ENCODE measurements at places on chromosomes 3 and 15.

GRCh38 chr3:151393146-151393830 is 8.7 kb upstream of the P2RY12 start:
- no peak for DNase-seq

DNA sequence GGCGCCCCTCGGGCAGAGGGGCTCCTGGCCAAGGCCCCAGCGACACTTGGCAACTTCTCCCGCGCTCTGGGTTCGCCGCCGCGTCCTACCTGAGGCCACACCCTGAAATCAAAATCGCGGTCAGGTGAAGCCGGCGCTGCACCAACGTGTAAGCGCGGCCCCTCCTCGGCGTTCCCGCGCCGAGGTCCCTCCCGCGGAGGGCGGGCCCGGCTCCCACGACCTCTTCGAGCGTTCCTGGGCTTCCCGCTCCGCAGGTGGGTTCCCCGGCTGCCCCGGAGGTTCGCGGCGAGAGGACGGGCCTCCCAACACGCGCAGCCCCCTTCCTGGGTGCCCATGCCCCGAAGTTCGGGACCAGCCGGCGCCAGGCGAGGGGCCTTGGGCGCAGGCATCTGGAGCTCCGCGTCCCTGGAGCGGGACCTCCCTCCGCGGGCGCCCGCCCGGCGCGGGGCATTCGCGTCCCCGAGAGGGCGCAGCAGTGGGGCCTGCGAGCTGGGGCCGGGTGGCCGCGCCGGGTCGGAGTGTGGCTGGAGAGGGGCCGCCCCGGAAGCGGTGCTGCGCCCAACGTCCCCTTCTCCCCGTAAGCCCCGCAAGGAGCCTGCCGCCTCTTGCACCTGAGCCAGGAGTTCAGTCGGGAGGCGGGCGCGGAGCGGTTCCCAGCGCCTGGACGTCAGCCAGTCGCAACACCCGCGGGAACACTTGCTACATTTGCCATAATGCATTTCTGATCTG is 13.7 kb downstream of the PAK6 start:
- DNase-seq, result no peak

DNA sequence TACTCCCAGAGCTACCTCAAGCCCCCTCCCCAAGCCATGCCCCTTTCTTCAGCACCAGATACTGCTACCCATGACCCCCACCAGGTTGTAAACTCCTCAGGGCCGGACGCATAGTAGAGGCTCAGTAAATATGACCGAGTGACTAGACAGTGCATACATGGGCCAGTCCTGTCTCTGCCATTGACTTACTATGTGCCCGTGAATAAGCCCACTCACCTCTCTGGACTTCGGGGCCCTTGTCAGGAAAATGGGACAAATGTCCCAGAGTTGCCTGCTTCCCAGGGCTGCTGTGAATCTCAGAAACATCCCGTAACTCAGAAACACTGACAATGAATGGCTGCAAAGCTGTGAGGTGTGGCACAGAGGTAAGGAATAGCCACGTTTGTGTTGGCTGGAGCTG is 48.2 kb upstream of the FGD5 start:
- no peak for DNase-seq

DNA sequence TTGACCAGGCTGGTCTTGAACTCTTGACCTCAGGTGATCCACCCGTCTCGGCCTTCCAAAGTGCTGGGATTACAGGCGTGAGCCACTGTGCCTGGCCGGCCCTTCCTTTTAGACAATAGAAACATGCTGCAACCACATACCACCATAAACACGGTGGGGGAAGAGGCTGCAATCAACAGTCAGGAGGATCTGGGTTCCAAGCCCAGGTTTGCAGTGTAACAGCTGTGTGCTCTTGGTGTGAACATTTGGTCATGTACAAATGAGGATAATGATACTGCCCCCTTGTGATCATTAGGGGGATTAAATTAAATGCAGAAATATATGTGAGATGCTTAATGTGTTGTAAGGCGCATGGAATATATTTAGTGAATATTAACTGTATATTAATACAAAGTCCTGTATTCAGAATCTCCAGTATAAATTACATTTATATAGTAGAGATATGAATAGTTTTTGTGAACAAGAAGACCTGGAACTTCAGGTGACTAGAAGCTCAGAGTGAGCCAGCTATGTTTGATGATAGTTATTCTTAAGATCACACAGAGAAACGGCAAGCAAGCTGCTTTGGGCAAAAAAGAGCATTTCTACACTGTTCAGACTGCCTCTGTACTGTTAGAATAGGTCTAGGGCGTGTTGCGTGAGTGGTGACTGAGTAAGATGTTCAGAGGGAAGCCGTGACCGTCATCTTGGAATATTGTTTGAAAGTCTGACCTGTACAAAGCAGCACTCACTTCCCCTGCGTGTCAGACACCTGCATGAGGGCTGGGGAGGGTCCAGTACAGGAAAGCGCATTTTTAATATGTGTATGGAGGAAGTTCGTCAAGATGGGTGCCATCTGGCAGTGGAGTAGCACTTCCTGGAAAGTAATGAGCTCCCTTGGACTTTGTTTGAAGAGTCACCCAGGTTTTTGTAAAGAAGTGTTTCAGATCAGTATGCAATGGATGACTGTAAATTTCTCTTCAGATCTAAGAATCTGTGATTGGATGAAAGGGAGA is 125.8 kb downstream of the PGPEP1L start:
- no peak for DNase-seq

GRCh38 chr3:74080056-74080461 is 455.3 kb upstream of the PDZRN3 start:
- DNase-seq, result no peak

DNA sequence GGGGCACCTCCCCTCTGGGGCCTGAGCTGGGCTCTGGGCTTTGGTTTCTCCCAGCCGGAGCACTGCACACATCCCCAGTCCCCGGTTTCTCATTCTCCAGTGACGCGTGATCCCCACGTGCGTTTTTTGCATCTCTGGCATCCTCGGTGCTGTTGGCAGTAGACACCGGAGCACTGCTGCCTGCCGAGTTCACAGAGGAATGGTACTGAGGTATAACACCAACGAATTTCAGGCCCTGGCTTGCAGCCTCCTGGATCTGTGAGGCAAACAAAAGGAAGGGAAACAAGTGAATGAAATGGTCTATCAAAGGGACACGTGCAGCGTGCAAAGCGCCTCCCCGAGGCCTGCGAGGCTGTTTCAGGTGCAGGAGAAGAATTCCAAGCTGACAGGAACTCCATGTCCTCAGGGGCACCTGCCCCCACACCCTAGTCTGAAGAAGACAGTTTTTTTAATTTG is 112.9 kb downstream of the OXNAD1 start:
- no peak for DNase-seq

GRCh38 chr15:60419753-60420152 is 22.0 kb upstream of the ANXA2 start:
- no peak for DNase-seq

DNA sequence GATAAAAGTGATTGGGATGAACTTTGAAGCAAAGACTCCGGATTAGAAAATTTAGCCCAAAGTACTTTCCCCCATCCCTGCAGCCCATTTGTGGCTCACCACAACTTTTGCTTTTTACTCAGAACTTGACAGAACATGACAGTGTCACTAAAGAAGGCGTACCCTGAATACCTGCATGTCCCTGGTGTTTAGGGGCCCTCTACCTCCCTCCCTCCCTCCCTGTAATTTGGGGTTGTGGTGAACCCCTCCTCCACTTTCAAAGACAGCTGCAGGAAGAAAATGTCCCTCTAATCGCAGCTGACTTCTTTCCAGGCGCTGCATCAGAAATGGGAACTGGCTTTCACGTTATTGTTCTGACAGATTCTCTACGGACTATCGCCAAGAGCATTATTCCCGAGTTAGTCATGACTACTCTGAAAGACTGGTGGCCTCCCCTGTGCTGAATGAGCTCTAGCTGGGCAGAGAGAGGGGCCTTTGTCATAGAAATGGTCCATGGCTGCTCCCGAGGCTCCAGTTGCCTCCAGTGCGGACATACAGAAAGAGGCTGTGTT is 93.2 kb upstream of the ARHGEF3 start:
- no peak for DNase-seq

DNA sequence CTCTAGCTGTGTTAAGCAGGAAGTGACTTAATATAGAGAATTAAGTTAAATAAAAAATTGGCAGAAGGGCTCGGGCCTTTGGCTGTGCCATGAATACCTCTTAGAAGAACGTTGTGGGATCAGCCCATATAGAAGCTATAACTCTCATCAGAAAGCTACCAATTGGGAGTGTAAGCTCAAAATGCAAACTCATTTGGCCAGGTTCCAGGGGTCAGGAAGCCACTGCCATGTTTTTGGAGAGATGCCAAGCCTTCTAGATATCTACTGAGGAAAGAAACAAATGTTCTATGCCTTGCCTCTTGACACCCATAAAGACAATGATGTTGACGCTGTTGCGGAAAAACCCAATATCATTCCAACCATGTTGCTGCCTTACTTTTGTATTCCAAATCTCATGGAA is 475.2 kb upstream of the TGFBR2 start:
- DNase-seq, result no peak

- no peak for DNase-seq
These were observed 211.4 kb downstream of the ITPR1 start for GRCh38 chr3:4704552-4704951.

GRCh38 chr3:164522073-164522763 is 556.1 kb downstream of the SI start:
- DNase-seq, result no peak

DNA sequence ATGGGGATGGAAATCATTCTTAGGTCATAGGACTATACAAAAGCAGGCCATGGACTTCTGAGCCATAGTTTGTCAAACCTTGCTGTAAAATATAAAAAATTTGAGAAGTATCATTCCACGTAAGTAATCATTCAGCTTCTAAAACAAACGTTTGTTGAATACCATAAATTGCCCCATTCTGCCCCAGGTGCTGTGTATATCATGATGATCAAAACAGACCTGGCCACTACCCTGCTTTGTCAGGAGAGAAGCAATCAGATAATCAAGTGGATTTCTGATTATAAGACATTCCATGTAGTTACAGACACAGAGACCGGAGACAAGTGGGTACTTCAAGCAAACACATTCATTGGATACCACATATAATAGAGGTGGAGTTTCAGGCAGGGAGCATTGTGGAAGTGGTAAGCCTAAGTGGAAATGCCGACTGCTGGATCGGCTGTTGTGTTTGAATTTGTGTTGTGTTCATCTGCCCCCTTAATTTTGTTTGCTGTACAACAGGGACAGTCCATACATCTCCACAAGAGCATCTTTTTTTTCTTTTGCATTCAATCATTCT is 61.7 kb downstream of the TGFBR2 start:
- no peak for DNase-seq

DNA sequence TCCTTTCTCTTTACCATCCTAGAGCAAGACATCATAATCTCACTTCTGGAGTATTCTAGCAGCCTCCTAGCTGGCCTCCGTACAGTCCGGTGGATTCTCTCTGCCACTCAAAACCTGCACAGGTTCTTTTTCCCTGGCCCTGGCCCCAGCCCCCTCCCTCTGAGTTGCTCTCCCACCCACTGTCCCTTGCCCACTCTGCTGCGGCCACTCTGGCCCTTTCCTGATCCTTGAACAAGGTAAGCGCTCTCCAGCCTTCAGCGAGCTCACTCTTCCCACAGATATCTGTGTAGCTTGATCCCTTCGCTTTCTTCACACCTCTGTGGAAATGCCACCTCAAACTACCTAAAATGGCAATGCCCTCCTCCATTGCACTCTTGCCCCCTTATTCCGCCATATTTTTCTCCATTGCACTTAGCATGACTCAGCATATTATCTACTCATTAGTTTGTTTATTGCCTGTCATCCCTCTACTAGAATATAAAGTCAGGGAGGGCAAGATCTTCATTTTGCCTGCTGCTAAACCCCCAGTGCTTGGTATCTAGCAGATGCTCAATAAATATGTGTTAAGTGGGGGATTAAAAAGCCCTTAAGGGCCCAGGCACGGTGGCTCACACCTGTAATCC is 65.6 kb upstream of the ATP13A3 start:
- no peak for DNase-seq

DNA sequence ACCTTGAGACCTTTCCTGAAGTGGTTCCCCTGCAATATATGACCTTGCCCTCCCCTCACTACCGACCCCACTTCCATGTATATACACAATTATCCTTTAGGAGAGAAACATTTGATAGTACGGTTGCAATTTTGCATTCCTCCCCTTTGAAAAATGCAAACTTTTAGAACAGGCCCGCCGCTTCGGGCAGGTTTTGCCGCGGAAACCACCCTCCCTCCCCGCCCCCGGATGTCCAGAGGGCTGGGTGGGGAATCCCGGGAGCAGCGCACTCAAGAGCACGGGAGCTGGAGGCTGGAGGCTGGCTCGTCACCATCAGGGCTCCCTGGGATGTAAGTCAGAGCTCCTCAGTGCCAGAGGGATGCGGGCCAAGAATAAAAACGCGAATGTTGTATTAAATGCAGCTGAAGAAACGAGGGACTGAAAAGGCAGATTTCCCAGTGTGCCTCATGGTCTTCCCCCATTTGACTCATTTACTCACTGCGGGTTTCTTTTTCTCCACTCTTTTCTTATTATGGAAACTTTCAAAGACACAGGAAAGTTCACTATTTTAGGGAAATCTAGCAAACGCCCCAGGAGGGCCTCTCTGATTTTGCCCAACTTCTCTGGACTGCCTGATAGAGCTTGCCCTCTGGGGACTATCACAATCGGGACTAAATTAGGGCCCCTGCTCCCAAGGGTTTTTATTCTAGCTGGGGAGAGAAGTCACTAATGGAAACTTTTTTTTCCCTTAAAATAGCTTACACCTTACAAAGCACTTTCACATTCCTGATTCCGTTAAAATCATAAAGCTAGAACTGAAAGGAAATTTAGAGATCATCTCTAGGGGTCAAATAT is 2.9 kb upstream of the USP3 start:
- DNase-seq, result peak; percentile 18

GRCh38 chr3:189680723-189681122 is 49.5 kb downstream of the TP63 start:
- DNase-seq, result no peak

- no peak for DNase-seq
These were observed 192.0 kb upstream of the TPRG1 start for GRCh38 chr3:188979669-188980310.

DNA sequence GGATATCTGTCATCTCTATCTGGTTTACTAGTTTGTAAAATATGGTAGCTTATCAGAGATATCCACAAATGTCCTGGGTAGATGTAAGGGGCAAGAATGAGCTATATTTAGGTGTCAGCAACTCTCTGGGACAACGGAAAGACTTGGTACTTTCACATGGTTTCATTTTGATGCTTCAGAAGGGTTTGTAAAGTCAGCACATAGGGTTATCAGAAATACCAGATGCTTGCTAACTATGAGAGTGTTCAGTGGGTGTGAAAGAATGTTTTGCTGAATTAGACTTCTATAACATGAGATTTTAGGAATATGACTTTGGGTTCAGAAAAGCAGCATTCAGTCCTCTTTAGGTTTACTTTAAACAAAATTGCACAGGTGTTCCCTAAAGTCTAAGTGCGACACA is 466.5 kb upstream of the PDZRN3 start:
- no peak for DNase-seq

GRCh38 chr3:98583766-98584165 is 9.6 kb downstream of the CPOX start:
- DNase-seq, result no peak

GRCh38 chr3:94146455-94146854 is 83.6 kb downstream of the NSUN3 start:
- no peak for DNase-seq

- no peak for DNase-seq
These were observed 193.4 kb downstream of the SLC9A9 start for GRCh38 chr3:143654906-143655305.

- no peak for DNase-seq
These were observed 30.1 kb upstream of the TIMP4 start for GRCh38 chr3:12188681-12189287.

- DNase-seq, result no peak
These were observed 23.9 kb downstream of the CRTAP start for GRCh38 chr3:33137691-33138090.

GRCh38 chr3:66454464-66454859 is 46.4 kb downstream of the LRIG1 start:
- no peak for DNase-seq

GRCh38 chr3:174414902-174415301 is 444.2 kb upstream of the NAALADL2 start:
- no peak for DNase-seq
